ENCODE measurements at places on chromosomes 5 and 9.

DNA sequence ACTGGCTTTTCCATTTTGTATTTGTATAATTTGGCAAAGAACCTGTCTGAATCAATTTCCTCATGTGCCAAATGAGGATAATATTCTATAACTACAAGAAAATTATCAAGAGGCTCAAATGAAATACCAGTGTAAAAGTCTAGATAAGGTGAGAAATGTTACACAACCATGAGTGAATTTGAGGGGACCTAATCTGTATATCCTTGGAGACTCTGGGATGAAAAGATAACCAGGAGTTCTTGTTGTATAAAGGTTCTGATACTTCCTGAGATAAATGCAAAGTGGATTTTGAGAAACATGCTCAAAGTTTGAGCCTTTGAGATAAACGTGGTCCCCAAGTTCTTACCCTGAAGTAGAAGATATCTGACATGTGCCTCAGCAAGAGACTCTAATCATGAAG is 120.3 kb upstream of the SLC12A2 start:
- no peak for DNase-seq

DNA sequence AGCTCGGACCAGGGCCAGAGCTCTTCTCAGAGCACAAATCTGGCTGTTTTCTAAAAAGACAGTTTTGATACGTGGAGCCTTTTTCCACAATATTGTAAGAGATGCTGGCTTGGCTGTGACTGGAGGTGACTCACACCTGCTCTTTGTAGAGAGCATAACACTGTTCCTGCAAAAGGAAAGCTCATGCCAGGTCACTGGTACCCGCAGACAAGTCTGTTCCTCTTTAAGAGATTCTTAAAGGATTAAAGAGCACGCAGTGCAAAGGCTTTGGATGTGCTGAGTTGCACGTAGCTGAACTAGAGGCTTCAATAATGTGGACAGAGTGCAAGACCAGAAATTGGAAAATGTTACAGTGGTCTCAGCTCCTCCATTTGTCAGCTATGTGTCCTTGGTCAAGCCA is 19.0 kb downstream of the ACTL7B start:
- peak; percentile 55 for DNase-seq

- no peak for DNase-seq
Observed at GRCh38 chr5:139985733-139986132, 57.4 kb downstream of the NRG2 start.

DNA sequence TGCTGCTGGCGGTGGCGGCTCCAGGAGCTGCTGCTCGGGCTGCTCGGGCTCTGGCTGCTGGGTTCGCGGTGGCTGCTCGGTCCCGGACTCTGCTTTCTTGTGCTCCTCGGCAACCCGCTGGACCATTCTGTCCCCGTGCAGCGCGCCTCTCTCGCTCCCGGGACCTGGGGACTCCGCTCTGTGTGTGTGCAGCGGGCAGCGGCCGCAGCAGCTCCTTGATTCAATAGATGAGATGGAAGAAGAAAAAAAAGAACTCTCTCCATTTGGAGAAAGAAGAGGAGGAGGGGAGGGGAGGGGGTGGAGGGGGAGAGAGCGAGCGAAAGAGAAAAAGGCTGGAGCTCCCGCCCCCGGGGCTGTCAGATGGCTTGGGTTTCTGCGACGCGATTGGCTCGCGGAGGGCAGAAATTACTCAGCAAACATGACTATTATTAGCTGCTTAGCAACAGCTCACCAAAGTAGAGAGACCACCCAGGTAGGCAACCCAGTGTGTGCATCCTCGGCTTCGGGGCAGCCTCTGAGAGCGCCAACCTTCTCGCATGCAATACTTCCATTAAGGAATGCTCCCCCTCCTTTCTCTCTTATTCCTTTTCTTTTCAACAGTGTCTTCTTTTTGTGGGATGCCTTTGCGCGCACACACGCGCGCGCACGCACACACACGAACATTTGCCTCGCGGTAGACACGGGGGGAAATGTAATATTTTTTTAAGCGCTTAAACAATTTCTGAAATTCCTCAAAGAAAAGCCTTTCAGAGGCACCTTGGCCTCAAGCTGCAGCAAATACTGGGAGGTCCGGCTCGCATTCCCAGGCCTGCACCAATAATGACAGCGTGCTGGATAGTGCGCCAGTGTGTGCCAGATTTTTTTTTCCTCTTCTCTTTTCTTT is 7.6 kb downstream of the PTCH1 start:
- peak; percentile 80 for DNase-seq

DNA sequence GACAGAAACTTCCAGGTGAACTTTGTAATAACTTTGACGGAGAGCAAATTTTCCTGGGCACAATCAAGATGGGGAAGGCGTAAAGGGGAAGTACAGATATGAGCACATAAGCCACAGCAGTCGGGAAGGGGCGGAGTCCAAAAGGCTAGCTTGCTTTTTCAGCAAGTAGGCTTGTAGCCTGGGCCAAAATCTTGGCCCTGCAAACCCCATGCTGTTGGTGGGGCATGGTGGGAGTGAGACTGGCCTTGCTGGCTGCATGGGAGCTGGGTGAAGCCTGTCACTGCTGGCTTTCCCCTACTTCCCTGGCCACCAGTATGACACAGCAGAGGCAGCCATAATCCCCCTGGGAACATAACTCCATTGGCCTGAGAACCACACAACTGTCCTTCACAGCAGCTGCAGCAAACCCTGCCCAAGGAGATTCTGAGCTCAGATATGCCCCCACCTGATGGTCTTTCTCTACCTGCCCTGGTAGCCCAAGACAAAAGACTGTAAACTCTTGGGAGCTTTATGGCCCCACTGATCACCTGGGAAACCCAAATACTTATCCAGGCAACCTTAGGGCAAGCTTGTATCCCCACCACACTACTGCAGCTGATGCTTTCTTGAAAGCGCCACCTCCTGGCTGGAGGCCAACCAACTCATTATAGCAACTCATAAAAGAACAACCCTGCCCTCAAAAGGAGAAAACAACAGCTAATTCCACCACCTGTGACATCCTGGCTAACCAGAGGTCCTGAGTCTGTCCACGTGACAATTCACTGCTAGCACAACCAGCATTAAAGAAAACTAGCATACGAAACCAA is 24.0 kb downstream of the DCTN4 start:
- DNase-seq, result no peak

DNA sequence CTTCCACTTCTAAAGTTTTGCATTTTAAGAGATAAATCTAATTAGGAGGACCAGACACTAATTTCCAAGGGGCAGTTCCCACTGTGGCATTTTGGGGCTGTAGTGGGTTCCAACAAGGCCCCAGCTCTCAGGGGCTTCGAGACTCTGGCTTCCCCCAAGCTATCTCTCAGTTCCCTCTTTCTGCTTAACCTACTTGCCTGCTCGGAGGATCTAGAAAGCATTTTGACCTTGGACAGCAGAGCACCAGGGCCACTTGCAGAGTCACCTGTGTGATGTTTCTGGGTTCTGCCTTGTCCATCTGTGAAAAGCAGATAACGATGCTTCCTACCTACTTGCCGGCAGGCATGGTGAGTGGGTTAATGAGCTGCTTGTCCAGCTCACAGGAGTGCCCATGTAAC is 175.4 kb downstream of the MED10 start:
- no peak for DNase-seq

- no peak for DNase-seq
Observed at GRCh38 chr5:149421372-149421685, 42.2 kb upstream of the IL17B start.

DNA sequence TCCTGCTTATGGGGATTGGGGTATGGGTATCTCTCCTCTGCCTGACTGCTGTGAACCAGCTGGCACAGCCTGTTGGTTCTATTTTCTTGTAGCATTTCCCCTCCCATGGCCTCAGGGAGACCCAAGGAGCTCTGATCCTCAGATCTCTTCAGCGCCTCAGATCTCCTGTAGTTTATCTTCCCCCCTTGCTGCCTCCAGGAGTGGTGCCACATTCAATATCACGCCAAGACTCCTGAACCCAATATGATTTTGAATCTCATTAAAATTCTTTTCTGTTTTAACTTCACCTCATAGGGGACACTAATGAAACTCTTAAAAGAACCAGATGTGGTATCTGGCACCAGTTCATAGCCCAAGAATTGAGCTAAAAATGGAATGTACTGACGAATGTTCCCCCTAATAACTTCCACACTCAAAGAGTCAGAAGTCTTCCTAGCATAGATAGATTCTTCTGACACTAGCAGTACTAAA is 59.6 kb upstream of the LIFR start:
- DNase-seq, result no peak

- DNase-seq, result no peak
Observed at GRCh38 chr5:135116160-135116561, 82.1 kb upstream of the PITX1 start.

GRCh38 chr9:27430750-27431535 is 93.1 kb upstream of the IFNK start:
- peak; percentile 26 for DNase-seq

DNA sequence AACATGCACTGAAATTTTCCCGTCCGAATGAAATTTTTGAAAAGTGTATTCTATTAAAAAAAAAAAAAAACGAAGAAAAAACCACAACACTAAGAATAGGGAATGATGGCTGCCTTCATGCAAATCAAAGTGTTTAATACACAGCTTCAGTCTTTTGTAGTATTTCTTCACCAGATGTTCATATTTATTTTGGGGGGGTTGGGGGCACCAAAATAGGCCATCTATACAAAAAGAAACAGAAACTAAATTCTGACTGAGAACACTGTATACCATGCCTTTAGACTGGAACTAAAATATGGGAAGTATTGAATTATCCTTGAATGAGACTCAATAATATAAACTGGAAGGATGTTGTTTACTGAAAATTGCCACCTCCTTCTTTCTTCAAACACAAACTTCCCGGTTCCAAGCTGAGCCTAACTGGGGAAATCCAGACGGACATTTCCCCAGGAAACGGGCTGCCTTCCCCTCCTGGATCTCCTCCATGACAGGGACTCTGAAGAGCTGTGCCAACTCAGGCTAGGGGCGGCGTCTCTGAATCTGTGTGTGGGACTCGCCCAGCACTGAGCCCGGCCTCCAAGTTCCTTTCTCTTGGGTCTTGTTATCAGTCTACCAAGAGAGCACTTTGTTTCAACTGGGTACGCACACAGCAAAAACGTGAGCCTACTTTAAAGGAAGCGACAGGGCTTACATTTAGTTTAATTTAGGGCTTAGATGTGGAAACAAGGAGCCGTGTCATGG is 511.3 kb upstream of the ADAMTS16 start:
- DNase-seq, result no peak

DNA sequence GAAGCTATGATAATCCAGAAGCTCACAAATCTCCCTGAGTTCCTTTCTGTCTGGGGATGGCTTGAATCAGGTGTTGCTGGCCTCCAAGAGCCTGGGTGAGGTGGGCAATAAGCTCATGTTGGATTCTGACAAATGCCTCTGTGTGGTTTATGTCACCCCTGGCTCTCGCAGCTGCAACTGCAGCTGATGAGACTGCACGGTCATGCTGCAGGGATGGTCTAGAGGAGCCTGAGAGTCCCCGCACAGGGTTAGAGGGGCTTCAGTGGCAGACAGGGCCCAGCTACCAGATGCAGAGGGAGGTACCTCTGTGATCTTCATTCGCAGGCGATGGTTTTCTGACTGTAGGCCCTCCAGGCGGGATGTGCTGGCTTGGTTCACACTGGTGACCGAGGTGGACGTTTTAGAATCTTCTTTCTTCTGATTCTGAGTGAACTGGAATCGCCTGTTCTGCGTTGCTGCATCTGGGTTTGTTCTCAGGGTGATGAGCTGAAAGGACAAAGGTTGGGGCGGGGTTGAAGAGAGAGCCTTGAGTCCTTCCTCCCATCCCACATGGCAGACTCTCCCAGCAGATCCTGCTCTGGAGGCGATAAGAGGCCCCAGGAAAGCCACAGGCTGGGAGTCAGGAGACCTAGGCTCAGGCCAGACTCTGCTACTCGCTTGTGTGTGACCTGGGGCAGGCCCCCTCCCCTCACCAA is 47.6 kb upstream of the TBC1D2 start:
- no peak for DNase-seq

GRCh38 chr9:137083394-137084004 is 3.3 kb upstream of the MAN1B1 start:
- DNase-seq, result no peak

DNA sequence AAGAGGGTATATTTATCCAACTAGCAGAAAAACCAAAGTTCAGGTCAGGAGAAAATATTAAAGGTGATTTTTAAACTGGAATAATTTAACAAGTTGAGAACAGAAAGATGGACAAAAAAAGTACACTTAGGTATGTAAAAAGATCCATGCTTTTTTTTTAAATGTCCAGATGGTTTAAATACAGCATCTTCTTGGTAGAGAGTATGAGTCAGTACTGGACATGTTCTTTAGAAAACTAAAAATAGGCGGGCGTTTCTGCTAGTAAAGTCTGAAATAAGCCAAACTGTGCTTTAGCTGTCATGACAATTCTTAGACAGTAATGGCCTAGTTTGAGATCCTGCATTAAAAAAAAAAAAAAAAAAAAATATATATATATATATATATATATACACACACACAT is 255.9 kb upstream of the ST8SIA4 start:
- no peak for DNase-seq

DNA sequence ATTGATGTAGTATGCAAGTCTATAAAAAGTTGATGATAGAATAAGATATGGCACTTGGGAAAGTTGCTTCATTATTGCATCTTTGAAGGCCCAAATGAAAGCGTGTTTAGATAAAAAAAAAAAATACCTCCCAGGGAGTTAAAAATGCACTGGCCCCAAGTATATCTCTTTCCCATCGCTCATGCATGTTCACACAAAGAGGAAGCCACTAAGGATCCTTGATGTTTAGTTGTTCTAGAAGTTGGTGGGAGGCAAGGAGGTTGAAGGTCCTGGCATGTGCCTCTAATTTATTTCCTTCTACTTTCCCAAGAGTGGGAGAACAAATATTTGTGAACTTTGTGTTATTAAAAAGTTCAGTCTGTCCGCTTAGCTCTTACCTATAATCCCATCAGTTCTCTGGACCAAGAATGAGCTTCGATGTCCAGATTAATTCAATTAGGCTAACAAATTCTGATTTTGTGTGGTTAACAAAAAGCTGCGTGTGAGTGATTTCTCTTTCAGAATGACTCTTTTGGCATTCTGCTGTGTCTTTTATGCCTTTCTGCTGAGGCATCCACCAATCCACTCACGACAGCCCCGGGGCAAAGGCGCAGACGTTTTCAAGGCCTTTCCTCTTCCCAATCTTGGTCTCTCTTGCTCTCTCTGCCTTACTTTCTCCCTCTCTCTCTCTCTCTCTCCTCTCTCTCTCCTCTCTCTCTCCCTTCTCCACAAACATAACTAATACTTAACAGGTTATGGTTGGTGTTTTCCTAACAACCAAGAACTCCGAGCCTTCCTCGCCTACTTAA is 135.1 kb upstream of the ERCC6L2 start:
- DNase-seq, result no peak

GRCh38 chr5:14244721-14245120 is 101.6 kb downstream of the TRIO start:
- DNase-seq, result no peak
